ENCODE measurements at places on chromosomes 7 and 10. TPM values are rescaled to one million over a fixed set of nuclear protein-coding genes. Genes with fewer than 3 reads are reported as not detected.

The BTBD16 gene
- 0.88 TPM for total RNA-seq

The FRAT1 gene
- total RNA-seq, result 1.2 TPM

The IKZF5 gene
- 3.8 TPM for total RNA-seq

The SPDYE2 gene
- total RNA-seq, result not detected

The NPC1L1 gene
- total RNA-seq, result not detected

The MCM10 gene
- total RNA-seq, result 47.0 TPM

The FAM221A gene
- total RNA-seq, result 4.1 TPM

The GDF2 gene
- not detected for total RNA-seq

The STAMBPL1 gene
- 15.6 TPM for total RNA-seq

All from Caki2 (cell line).